Kidney tubule cell (primary cell): ENCODE measurements at places on chromosomes 5 and 9.

GRCh38 chr5:10124287-10124686 lies 125.4 kb downstream of the ATPSCKMT start:
- no peak for DNase-seq

DNA sequence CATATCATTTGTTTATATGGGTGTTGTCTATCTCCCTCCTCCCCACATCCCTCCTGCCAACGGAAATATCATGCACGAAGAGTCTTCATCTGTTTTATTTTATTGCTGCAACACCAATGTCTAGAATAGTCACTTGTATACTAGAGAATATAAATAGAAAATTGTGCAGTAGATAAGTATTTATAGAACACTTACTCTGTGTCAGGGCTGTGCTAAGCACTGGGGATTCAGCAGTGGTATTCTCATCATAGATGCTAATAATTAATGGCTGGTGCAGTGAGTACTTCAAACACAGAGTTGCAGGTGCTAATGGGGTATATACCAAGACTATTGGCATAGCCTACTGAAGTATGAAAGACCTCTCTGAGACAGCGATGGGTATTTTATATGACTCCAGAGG lies 353.5 kb upstream of the CDH6 start:
- DNase-seq: peak; percentile 34

DNA sequence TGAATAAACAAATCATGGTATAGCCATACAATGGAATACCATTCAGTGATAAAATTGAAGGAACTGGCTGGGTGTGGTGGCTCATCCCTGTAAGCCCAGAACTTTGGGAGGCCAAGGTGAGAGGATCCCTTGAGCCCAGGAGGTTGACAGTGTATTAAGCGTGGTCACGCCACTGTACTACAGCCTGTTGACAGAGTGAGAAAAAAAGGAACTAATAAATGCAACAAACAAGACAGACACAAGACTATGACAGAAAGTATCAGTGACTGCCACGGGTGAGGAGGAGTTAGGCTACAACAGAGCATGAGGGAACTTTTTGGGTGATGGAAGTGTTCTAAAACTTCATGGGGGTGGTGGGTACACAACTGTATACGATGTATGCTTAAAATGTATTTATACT lies 2.2 kb downstream of the FNIP1 start:
- DNase-seq: no peak

DNA sequence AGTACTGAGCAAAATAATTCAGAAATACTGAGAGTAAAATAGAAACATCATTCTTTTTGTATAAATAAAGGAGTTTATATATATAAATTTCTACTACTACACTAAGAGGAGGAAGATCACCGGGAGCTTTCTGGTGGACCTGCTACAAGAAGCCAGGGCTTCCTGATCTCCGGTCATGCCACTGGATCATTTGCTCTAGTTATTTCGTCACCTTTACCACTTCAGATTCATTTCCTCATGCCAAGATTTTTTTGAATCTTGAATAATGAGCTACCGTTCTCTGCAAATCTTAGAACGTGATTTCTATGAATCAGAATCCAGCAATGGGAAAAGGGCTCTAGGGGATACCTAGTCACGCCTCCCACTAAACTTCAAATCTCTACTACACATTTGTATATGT lies 51.9 kb upstream of the TBC1D9B start:
- DNase-seq: no peak

DNA sequence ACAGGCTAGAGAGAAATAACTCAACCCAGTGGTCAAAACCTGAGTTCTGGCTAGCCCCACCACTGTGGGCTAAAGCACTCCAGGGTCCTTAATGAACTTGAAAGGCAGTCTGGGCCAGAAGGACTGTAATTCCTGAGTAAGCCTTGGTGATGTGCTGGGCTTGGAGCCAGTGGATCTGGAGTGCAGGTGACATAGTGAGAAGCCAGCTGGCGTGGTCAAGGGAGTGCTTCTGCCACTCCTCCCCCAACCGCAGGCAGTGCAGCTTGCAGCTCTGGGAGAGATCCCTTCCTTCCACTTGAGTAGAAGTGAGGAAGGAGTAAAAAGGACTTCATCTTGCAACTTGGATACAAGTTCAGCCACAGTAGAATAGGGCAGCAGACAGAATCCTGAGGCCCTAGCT lies 424.0 kb downstream of the CDH18 start:
- no peak for DNase-seq

- DNase-seq: no peak
Observed at GRCh38 chr5:56523790-56524575, 290.9 kb upstream of the ANKRD55 start.

DNA sequence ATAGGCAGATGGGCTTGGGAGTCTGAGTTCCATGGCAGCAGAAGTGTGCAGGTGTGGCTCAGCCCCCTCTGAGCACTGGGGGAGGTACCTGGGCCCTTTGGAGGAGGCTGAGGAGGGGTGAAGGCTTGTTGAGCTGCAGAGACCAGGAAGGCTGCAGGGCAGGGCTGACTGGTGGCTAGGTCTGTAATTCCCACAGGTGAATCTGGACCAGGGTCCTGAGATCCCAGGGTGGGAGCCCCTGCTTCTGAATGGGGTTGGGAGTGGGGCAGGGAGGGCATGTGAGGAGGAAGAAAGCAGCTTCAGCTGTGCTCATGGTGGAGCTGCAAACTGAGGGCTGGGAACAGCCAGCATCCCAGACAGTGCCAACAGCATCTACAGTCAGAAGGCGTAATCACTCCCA lies 111.1 kb downstream of the CACNA1B start:
- no peak for DNase-seq

- DNase-seq: no peak
Observed at GRCh38 chr5:53892224-53892623, 331.8 kb downstream of the NDUFS4 start.

DNA sequence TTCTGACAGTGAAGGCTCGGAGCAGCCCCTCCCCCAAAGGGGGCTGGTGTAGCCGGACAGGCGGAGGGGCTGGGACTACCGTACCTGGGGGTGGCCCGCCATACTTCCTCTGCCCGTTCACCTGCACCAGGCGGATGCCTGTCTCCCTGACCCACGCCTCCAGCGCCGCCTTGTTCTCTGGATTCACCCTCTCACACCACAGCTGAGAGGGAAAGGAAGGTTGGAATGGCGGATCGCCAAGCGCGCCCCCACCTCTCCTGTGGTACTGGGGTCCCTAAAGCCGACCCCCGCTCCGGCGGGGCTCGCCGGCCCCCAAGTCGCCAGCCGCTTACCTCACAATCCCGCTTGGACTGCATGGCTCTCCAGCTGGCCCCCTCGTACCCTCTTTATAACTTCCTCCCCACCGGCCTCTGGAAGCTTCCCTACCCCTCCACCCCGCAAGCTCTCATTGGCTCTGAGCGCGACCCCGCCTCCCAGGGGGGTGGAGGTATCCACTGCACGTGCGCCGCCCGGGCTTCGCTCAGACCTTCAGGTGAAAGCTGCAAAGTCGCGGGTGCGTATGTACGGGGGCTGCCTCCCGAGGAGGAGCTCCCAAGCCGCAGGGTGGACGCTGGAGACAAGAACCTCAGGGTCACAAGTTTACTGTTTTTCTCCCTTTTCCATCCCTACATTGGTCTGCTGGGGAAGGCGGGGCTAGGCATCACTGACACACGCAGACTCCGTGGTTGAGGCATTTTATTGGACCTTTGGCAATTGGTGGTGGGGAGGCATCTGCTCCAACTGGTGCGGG lies at the start of gene DND1:
Gene DND1, minus strand, starts transcription at position 390 of the 790 bp plus-strand sequence. Its CDS starts 34 bp downstream, at position 356.
- no peak for DNase-seq

GRCh38 chr5:54317511-54318260 lies 7.3 kb upstream of the ARL15 start:
- no peak for DNase-seq

- no peak for DNase-seq
Observed at GRCh38 chr5:172413601-172414171, 40.6 kb downstream of the SH3PXD2B start.
